ENCODE measurements at places on chromosomes 12 and 14.

- no peak for DNase-seq
Measured at GRCh38 chr12:124678421-124678893, 111.0 kb upstream of the NCOR2 start.

DNA sequence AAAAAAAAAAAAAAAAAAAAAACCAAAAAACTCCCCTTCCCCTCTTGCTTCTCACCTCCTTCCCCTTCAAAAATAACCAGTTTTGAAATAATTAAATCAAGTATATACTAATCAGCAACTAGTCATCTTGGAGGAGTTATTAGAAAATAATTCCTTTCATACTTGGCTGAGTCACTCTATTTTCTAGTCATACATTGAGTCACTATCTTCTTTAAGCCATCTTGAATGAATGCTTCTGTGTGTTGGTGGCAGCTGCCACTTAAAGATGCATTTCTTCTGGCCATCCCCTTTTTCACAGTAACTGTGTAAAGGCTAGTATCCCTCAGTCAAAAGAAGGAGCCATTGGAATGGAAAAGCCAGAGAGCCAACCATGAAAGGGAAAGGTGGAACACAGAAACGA is 84.2 kb upstream of the TMEM263 start:
- DNase-seq: no peak

DNA sequence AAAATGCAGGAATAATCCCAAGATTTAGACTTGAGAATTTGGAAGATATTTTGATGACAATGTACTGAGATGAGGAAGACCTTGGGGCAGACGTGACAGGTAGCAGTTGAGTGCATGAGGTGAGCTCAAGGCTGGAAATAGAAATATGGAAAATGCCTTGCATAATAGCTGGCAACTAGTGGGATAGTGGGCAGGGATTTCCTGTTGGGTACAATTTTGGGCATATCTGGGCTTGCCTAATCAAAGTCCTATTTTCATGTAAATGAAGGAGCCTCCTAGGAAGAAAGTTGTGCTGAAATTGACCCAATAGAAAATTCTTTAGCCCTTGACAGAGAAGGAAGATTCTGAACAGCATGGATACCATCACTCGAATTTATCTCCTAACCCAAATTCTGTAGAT is 6.4 kb upstream of the GLIPR1 start:
- DNase-seq: no peak

DNA sequence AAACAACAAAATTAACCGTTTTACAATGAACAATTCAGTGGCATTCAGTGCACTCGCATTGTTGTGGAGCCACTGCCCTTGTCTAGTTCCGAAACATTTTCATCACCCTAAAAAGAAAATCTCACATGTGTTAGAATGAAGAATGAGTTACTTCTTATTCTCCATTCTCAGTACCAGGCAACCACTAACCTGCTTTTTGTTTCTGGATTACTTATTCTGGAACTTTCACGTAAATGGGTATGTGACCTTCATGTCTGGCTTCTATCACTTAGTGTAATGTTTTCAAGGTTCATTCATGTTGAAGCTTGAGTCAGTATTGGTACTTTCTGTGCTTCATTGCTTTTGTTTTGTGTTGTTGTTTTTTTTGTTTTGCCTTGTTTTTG is 15.6 kb downstream of the RCOR1 start:
- no peak for DNase-seq

DNA sequence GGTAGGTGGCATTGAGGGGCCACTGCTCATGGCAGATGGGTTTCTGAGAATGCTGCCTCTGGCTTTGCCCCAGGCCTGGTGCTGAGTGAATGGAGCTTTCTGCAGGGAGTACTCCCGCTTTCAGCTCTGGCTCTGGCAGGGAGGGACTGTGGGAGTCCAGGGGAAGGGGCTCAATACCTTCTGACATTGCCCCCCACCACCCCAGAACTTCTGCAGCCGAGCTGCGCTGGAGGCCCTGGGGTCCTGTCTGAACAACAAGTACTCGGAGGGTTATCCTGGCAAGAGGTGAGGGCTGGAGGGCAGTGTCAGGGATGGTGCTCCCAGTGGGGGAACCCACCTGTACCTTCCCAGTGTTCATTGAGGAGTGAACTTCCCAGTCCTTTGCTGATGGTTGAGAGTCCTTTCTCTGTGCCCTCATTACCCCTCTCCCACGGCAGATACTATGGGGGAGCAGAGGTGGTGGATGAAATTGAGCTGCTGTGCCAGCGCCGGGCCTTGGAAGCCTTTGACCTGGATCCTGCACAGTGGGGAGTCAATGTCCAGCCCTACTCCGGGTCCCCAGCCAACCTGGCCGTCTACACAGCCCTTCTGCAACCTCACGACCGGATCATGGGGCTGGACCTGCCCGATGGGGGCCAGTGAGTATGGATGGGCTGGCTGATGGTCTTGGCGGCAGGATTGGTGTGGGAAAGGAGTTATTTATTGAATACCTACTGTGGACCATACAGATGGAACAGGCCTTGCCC is 1.9 kb downstream of the SHMT2 start:
- no peak for DNase-seq

- no peak for DNase-seq
Measured at GRCh38 chr12:25840678-25841465, 117.6 kb upstream of the RASSF8 start.

DNA sequence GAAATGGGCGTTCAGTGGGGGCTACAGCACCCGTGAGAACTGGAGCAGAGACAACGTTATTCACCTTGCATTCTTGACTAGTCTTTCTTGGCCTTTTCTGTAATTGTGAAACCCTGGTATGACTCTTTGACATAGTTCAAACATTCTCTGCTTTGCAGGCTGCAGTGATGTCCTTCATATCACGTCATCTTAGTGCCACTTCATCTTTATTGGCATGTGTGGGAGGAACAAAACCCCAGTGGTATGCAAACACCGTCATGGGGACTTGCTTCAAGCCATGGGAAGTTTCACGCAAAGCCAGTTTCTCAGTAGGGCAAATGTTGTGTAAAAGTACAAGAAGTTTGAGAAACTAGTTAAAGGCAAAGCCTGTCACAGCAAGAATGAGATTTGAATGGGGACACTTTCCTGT is 20.2 kb upstream of the DUSP16 start:
- peak; percentile 56 for DNase-seq

DNA sequence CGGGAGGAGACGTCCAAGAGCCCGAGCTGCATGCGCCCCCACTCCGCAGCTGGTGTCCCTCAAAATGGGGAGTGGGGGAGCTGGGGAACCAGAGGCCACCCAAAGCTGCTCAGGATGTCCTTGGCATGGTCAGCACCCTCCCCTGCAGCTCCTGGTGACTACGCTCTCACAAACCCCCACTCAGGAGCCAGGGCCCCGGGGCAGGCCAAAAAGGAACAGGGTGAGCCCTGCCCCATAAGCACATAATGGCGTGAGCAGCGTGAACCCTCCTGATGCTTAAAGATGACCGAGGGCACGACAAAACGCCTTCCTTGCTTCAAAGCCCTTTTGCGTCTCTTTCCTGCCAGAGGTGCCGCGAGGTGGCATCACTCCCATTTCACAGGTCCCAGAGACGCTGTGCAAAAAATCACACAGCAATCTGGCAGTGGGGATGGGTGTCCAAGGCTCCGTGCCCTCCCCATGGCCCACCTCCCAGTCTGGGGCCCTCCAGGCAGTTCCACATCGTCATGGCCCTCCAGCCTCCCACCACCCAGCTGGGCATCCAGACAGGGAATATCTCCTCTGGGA is 13.5 kb downstream of the NCOR2 start:
- DNase-seq: no peak

DNA sequence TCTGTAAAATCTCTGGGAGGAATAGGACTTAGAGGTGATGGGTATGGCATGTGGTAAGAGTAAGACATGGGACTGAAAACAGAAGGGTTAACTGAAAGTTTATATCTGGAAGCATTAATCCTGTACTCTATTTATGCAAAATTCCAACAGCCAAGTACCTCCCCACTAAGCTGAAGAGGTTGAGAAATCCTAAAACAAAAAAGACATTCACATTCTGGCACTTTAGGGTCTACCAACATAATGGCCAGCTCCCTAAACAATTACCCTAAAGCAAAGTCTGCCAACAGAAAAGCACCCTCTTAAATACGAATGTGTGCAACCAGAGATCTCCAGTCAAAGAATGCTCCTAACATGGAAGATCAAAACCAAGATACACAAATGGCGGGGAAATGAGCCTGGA is 87.4 kb downstream of the GTF2A1 start:
- DNase-seq: no peak

GRCh38 chr12:88242571-88242925 is 100.4 kb downstream of the TMTC3 start:
- no peak for DNase-seq

- no peak for DNase-seq
Measured at GRCh38 chr14:88188745-88189416, 134.2 kb downstream of the KCNK10 start.

DNA sequence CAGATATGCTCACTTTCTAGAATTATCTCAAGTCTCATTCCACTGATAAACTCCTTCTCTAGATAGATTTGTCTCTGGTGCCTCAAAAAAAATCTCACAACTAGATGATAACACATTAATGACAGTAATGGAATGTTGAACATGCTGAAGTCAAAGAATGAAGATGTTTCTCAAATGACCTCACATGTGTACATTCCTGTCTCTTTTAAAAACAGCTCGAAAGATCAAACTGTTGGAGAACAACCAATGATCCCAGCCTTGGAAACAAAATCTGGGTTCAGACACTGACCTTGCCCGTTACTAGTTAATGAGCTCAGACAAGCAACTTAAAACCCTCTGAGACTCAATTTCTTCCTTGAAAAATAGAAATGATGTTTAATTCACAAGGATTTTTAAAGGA is 44.7 kb upstream of the KCNJ8 start:
- no peak for DNase-seq

DNA sequence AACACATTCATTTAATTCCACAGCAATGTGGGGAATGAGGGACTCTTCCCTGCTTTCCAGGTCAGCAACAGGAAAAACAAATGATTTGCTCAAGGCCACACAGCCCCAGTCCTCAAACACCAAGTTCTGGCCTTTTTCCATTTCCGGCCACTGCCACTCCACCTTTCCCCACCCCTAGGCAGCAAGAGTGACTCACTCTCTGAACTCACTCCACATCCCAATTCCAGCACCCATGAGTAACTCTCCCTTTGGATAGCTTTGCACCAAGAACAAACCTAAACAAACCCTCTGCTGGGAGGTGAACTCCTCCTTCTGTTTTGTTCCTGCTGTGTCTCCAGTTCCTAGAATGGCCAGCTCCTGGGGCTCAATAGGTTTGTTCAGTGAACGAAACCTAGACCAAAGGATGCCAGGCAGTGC is 30.4 kb upstream of the PLEKHG6 start:
- no peak for DNase-seq
